ENCODE measurements at places on chromosomes 7 and 10.

DNA sequence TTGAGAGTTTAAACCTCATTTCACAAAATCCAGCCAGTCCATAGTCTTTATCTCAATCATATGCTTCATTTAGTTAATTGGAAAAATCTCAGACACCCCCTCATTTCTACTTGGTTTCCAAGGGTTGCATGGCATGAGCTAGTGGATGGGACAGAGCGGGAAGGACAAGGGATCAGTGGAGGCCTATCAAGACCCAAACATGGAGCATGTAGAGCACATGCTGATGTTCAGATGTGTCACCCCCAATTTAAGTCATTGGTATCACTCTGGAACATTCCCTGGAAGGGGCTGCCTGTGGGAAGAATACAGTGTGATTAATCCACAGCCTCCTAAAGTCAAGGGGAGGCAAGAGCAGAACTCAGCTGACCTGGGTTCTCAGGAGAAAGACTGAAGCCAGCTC lies 2.3 kb downstream of the C10orf71 start:
- no peak for DNase-seq

DNA sequence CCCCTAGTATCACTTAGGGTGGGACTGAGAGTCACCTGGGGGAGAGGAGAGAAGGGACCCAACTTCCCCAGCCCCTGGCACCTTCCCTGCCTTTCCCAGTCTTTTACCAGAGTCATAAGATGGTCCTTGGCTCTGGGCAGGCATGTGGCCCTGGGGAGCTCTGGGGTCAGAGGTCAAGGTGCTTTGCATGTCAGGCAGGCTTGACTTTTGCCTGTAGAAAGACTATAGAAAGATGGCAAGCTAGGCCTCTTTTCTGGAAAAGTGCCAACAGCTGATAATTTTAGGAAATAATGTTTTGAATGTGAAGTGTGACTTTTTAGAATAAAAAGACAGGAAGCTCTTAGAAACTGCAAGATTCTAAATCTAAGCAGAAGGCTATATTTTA lies 67.5 kb downstream of the MKI67 start:
- peak; percentile 12 for DNase-seq

- no peak for DNase-seq
These were observed 10.3 kb downstream of the PODXL start for GRCh38 chr7:131546126-131546525.

- no peak for DNase-seq
These were observed 692.5 kb downstream of the INHBA start for GRCh38 chr7:41010418-41010817.

DNA sequence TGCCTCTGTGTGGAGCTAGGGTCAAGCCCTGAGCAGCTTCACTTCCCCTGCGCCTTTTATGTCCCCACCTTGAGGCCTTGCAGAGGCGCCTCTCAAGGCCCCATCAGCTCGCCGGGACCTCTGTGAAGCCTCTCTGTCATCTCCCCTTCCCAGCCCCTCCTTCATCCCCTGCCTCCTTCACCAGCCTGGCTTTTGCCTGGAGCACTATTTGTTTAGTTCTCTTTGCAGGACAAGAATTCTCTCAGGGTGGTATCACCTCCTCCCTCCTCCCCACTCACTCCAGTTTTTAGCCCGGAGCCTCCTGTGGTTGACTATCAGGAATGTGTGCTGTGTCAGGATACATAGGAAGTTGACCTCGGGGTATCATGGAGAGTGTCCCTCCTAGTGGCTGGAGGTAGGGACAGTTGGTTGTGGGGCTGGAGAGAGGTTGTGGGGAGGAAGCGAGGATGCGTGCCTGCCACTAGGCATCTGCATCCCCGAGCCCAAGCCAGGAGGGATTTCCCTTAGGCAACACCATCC lies 89.8 kb upstream of the ANLN start:
- no peak for DNase-seq

- DNase-seq: no peak
These were observed 334.4 kb upstream of the CACNA2D1 start for GRCh38 chr7:82778021-82778420.

DNA sequence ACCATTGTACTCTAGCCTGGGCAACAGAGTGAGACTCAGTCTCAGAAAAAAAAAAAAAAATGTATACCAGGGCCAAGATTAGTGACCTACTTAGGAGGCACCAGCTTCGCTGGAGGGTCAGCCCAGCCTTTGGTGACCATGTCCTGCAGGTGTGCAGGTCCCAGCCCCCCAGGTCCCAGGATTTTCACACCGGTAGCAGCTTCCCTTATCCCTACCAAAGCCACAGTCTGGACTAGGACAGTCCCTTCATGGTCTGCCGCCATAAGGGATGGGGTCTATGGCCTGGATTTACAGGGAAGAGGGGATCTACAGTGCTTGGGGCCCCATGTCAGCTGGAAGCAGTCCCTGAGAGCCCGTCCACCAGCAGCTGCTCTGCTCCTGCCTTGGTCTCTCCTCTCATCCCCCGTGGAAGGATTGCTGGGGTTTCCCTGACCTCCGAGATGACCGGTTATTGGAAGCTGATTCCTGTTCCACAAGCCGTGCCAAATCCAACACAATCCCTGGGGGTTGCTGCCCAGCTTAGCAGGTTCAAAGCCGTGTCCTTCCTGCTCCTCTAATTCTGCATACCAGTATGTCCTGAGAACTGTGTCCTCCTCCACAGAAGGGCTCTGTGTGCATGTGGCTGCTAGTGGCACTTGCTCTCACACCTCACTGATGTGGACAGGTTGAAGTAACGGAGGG lies 11.0 kb upstream of the NDUFB2 start:
- no peak for DNase-seq

DNA sequence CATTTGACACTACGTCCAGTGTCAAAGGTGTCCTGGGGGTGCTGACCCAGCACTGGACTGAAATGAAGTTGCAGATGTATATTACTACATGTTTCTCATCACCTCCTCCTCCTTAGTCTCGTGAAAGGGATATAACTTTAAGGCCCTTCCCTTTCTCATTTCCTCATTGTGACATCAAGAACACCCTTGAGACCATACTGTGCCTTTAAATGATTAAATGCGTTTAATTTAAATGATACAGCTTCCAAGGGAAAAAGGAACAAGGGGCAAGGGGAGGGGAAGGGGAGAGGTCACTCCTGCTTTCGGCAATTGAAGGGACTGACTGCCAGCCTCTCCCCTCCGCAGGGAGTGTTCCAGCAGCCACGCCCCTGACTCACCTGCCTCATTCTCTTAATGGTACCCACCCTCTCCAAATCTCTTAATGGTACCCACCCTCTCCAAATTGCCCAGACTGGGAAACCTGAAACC lies 80.5 kb upstream of the KMT2E start:
- DNase-seq: no peak

DNA sequence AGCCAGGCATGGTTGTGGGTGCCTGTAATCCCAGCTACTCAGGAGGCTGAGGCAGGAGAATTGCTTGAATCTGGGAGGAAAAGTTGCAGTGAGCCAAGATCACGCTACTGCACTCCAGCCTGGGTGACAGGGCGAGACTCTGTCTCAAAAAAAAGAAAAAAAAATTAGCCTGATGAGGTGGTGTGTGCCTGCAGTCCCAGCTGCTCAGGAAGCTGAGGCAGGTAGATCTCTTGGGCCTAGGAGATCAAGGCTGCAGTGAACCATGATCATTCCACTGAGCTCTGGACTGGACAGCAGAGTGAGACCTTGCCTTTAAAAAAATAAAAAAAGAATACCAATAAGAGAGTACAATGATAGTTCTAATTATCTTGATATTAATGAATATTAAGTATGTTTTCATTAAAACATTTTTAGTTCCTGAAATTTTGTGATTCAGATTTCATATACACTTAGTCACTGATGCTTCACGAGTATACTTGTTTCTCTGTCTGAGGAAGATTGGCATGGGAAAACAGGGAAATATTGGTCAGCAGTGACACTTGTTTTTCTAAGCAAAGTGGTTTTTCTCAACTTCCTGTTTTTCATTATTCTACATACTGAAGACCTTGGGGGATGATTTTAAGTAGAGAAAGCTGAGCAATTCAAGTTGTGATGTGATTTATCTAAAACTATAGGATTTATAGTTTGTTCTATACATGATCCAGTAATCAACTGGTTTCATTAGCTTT lies 76.8 kb downstream of the ADK start:
- no peak for DNase-seq

DNA sequence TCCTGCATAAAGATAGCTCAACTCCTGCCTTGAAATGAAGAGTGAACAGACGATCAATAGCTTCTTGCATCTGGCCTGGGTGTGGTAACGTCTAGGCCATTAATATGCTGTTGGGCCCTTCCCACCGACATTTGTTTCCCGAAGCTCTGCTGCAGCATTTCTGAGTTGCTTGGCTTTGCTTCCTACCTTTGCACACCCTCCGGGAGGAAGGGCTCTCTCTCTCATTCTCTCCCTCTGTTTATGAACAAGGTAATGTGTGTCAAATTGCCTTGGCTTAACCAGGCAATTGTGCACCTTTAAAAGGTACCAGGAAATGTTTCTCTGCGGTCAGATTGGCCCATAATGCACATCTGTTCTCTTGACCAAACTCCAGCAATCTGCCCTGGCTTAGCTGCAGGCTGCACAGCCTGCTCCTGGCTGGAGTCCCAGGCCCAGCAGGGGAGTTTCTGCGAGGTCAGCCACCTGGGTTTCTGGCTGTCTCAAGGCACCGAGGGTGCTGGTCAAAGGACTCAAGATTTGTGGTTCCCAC lies 223.7 kb downstream of the SNX10 start:
- DNase-seq: no peak

- no peak for DNase-seq
These were observed 128.2 kb downstream of the ACTR3B start for GRCh38 chr7:152887778-152888177.

DNA sequence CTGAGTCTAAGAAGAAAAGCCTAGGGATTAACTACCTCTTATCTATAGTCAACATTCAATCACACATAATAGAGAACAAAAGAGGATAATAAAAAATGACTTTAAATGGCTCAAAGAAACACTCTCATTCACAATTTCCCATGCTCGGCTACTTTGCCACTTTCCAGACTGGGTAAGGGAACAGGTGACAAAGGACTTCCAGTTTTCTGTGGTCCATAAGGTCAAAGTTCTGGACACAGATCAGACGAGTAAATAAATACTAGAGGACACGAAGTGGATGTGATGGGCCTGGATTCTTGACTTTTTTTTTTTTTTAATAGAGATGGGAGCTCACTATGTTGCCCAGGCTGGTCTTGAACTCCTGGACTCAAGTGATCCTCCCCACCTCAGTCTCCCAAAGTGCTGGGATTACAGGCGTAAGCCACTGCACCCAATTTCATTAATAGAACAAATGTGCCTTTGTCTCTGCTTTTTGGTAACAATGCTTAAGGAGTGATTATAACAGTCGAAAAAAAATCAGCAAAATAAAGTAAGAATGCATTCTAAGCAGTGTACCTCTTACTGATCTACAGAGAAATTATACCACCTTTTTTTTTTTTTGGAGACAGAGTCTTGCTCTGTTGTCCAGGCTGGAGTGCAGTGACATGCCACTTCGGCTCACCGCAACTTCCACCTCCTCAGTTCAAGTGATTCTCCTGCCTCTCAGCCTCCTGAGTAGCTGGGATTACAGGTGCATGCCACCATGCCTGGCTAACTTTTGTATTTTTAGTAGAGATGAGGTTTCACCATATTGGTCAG lies 70.6 kb downstream of the WAPL start:
- no peak for DNase-seq

- DNase-seq: no peak
These were observed 14.5 kb downstream of the NUP42 start for GRCh38 chr7:23196306-23196705.

DNA sequence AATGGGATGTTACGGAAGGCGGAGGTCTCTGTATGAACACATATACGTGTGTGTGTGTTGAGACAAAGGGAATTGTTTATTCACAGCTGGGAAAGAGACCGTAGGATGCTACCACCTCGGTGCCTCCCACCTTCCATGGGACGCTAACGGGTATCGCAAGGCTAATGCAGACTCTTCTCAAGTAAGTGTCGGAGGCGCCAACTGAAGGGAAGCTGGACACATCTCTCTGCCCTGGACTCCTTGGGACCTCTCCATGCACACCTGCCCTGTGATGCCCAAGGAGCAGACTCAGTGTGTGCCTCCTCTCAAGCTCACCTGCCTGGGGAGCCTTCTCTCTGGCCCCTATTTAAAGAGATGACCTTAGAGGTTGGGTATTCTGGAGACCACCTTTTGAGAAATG lies 230.9 kb downstream of the DNAJB6 start:
- DNase-seq: no peak

- no peak for DNase-seq
These were observed 1.2 kb downstream of the VPS37D start for GRCh38 chr7:73668886-73669230.

DNA sequence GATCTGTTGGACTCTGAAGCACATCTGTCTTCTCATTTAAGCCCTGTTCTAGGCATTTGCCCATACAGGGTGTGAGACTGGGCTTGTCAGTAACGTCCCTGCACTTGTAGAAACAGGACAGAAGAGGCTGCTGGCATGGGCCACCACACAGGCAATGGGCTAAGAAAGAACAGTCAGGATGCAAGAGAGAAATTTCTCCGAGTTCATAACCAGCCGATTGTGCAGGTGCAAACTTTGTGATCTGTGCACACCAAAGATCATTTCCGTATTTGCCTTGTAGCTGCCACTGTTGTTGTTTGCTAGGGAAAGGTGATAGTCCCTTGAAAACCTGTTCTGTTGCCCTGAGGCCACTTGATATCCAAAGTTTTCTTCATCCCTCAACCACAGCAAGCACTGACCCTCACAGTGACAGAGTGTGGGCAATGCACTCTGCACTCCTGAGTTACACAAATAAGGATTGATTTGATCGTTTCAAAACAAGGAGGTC lies 20.3 kb downstream of the KLF6 start:
- no peak for DNase-seq

DNA sequence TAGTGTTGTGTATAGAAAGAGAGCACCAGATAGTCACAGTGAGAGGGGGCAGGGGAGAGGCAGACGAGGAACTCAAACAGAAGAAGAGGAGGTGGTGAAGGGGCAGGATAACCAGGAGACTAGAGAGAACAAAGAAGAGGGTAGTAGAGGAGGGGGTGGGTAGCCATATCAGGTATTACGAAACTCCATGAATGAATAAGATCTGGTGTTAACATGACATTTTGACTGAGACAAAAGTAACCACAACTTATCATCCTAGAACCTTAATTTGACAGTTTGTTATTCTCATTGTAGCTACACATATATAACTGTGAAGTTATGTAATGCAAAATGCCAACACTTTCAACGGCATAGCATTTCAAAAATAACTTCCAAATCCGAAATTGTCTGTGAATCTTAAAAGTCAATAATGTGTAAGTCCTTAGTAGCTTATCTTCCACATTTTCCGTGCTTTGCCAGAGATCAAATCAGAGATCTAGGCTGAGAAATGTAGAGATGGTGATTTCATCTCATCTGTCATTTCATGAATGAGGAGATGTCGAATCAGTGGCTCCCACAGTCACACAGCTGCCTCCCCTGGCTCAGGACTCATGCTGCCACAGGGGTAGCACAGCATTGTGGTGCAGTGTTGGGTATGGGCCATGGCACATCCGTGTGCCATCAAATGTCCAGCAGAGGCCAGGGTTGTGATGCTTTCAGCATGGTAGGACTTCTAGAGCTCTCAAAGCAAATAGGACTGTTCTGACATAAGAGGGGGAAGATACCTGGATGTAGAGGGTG lies 202.1 kb downstream of the HECW1 start:
- no peak for DNase-seq

Measured in left forelimb (tissue), 1 donor.